ENCODE measurements at places on chromosomes 6 and 20. TPM values are rescaled to one million over a fixed set of nuclear protein-coding genes. Genes with fewer than 3 reads are reported as not detected.

Gene GFOD1
- 49.3 TPM for polyA plus RNA-seq

Gene JARID2
- 4.3 TPM for polyA plus RNA-seq

Gene RAB32
- 21.5 TPM for polyA plus RNA-seq

GRCh38 chr20:33177866-33178265 is 9.9 kb downstream of the BPIFA2 start:
- H3K27me3 ChIP-seq: no peaks in the 10 kb centered on the region
- no peaks in the 10 kb centered on the region for H3K36me3 ChIP-seq
- no peaks in the 10 kb centered on the region for H3K4me1 ChIP-seq
- no peak for DNase-seq
- H3K27ac ChIP-seq: no peak overlapping the region

DNA sequence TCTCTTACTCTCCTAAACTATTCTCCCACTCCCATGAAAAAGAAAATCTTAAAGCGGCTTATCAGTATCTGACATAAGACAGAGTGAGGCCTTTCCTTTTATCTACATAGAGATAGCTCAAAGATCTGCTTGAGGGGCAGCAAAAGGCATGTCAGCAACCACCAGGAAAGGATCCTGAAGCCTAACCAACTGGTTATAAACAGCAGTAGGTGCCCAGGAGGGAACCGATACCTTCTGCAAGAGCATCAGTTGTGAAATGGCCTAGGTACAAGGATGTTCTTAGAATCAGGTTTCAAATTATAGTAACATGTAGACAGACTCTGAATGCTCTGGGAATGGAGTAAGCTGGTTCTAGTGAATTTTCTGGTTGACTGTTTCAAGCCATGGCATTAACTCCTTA is 21.4 kb downstream of the JARID2 start:
- peak overlapping the region; percentile 79 for H3K27ac ChIP-seq
- DNase-seq: no peak
- peaks cover 4% of the 10 kb centered on the region for H3K27me3 ChIP-seq
- H3K36me3 ChIP-seq: no peaks in the 10 kb centered on the region
- peak overlapping the region; percentile 23 for H3K4me3 ChIP-seq

DNA sequence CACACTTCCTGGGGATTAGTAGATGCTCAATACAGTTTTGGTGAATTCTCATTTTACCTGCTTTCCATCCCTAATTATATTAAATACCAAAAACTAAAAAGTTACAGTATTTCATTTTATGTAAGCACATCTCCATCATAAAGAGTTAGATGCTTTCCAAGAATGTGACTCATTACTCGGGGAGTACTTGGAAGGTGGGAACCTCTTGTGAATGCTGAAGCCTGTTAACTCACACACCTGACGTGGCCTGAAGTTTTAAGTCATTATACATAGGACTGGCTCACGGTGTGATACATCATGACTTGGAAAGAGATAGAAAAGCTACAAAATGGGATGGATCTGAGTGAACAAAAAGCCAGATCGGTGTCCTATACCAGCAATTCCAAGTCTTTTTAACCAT is 2.2 kb upstream of the OSER1 start:
- H3K27ac ChIP-seq: no peak overlapping the region
- peaks cover 64% of the 10 kb centered on the region for H3K4me1 ChIP-seq
- peaks cover 16% of the 10 kb centered on the region for H3K27me3 ChIP-seq
- H3K4me3 ChIP-seq: no peak overlapping the region
- no peak for DNase-seq

DNA sequence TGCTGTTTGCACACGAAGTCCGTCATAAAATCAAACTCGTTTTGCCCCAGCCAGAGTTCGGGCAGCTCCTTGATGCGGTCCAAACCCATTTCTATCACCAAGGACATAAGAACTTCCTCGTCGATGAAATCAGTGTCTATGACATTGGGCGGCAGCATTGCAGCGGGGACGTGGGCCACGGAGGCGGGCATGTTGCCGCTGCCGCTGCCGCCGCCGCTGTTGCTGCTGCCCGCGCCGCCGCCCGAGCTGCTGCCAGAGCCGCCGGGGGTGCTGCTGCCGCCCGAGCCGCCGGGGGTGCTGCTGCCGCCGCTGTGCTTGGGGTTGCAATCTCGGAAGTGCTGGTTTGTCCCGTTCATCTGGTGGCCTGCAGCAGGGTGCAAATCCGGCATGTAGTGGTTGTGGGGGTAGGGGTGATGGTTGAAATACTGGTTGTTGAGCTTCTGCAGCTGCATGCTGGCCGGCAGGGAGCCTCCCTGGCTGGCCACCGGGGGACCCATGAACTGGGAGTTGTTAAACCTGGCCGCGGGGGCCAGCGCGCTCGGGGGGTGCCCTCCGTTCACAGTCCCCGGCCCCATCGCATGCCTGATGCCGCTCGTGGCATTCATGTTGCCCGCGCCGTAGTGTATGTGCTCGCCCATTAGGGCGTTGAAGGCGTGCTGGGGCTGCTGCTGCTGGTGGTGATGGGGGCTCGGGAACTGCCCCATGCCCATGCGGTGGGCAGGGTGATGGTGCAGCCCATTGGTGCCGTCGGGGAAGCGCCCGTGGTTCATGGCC is 1.1 kb downstream of the CITED2 start:
- peak; percentile 71 for DNase-seq
- H3K4me3 ChIP-seq: peak overlapping the region; percentile 97

- H3K36me3 ChIP-seq: peaks cover 3% of the 10 kb centered on the region
- peak overlapping the region; percentile 63 for H3K4me3 ChIP-seq
- H3K4me1 ChIP-seq: peaks cover 89% of the 10 kb centered on the region
- DNase-seq: peak; percentile 62
Observed at GRCh38 chr6:111777357-111777756, 95.9 kb downstream of the FYN start.

GRCh38 chr6:19879663-19880062 is 42.5 kb downstream of the ID4 start:
- no peaks in the 10 kb centered on the region for H3K36me3 ChIP-seq
- H3K4me1 ChIP-seq: peaks cover 5% of the 10 kb centered on the region
- no peak overlapping the region for H3K4me3 ChIP-seq
- no peak overlapping the region for H3K27ac ChIP-seq

GRCh38 chr20:4176187-4176586 is 160.8 kb upstream of the RNF24 start:
- H3K4me3 ChIP-seq: no peak overlapping the region
- peaks cover 15% of the 10 kb centered on the region for H3K4me1 ChIP-seq
- no peak overlapping the region for H3K27ac ChIP-seq
- no peaks in the 10 kb centered on the region for H3K36me3 ChIP-seq
- H3K27me3 ChIP-seq: peaks cover 3% of the 10 kb centered on the region

DNA sequence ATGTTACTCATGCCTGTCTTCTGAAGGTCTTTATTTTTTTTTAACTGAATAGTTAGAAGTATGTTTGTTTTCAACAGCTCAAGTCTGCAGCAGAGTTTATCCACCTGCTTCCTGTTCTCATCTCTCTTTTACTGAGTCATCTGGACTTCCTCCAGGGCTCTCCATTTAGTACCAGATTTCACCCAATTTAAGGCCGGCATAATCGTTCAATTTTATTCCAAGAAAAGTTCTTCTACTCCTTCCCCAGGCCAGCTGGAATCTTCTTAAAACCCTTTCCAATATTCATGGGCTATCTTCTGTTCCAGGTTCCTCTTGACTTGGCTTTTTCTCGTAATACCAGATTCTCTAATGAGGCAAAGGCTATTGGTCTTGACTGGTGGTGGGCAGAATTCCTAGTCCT is 79.0 kb upstream of the LAMA2 start:
- no peaks in the 10 kb centered on the region for H3K36me3 ChIP-seq
- peaks cover 10% of the 10 kb centered on the region for H3K27me3 ChIP-seq
- H3K4me3 ChIP-seq: no peak overlapping the region
- H3K4me1 ChIP-seq: no peaks in the 10 kb centered on the region
- no peak for DNase-seq

- H3K27me3 ChIP-seq: peaks cover 7% of the 10 kb centered on the region
- no peak overlapping the region for H3K4me3 ChIP-seq
- H3K27ac ChIP-seq: no peak overlapping the region
Observed at GRCh38 chr20:58004146-58004545, 224.3 kb downstream of the ANKRD60 start.

Data from immature natural killer cell (primary cell).